ENCODE measurements at places on chromosomes 11 and 22. TPM values are rescaled to one million over a fixed set of nuclear protein-coding genes. Genes with fewer than 3 reads are reported as not detected.

Gene GTPBP1
- 41.9 TPM for total RNA-seq

Gene MS4A6E
- not detected for total RNA-seq

Gene OR52A1
- total RNA-seq = not detected

Gene LRRC74B
- total RNA-seq = 0.36 TPM

Gene PHLDA2
- total RNA-seq = 4.5 TPM

Gene PTPN5
- total RNA-seq = not detected

Measured in hair follicle dermal papilla cell (primary cell).